ENCODE measurements at places on chromosomes 13 and 19.
A peak's percentile ranks its signal among the peaks of the same experiment; 100 is the strongest.

GRCh38 chr13:20550799-20551198 lies 16.2 kb upstream of the IFT88 start:
- no peak for DNase-seq

- DNase-seq: no peak
Measured at GRCh38 chr19:5039642-5040543, 71.0 kb downstream of the KDM4B start.

GRCh38 chr13:75770592-75771011 lies 134.5 kb downstream of the LMO7 start:
- no peak for DNase-seq

DNA sequence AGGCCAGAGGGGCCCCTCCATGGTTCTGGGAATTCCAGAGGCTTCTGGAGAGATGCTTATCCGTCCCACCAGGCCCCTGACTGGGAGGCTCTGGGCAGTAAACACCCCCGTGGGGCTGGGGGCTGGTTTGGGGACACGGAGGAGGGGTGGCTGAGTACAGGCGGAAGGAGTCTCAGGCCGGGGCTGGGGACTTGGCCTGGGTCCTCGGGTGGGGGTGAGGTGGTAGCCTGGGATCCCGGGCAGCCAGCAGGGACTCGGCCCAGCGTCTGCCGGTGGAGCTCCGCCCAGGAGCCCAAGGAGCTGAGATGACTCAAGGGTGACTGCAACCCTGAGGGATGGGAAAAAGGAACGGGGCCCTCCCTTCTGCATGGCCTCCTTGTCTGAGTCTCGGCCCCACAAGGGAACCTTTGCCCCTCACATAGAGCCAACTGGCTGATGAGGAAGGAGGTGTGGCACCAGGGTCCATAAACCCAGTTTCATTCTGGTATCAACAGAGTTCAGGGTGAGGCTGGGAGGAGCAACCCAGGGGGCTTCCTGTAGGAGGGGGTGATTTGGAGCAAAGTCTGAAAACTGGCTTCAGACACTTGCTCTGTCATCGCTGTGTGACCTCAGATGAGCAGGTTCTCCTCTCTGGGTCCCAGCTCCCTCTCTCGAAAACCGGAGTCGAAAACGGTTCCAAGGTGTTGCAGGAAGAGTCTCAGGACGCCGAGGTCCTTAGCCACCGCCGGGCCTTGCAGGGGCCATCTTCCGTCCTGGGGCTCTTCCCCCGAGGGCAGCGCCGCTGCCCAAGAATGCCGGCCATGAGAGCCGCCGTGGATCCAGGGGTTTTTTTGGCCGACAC lies 809 bp downstream of the MISP start:
- DNase-seq: no peak

DNA sequence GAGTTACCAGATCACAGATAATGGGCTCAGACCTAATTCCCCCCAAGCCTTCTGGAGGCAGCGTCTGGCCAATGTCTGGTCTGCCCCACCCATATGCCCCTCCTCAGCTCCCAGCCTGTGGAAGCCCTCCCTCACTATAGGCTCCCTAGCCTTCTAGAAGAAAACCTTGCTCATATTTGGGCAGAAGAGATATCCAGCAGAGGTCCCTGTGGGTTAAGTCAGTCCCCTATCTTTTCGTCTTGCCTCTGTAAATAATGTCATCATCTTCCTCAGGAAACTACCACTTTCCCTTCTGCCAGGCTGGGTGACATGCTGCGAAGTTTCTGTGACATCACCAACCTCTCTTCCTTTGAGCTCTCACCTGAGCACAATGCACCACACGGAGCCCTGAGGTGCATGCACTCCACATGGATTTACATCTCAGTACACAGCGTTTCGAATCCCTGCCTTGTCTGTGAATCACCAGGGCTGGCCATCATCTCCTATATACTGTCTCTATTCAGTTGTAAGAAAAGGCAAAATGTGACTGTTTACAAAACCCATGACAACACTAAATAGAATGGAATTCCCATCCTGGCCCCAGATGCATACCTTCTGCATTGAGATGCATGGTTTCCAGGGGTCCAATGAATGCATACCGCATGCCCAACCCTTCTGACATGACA lies 112.8 kb downstream of the CRYL1 start:
- DNase-seq: no peak

DNA sequence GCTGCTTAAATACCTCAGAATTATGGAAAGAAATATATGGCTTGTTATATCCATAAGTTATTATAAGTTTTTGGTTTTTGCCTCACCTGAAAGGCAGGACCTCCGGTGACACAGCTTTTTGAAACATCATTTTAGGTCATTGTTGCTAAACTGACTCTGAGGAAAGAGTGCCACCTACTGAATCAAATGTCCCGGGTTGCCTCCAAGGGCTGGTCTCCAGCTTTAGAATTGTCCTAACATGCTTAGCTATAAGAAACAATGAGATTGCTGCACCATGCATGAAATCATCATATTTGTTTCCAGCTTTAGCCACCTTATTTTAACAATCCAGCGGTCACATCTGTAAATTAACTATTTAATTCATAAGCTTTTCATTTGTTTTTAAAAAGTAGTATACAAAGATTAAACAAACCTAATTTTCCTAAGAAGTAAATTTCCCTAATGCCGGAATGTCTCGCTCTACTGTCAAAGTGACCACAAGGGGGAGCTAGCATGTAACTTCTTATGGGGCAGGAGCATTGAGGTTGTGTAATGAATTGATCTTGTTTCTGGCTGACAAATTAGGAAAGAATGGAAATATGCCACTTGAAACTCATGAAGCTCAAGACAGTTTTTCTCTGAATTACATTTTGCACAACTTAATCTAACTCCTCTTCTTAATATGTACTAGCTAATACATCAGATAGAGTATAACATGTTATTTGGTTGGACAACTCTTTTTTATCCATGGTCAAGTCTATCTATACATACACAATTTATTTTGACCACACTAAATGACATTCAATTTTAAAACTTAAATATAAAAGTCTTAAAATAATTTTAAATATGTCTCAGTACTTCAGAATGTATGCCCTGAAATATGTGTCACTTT lies 6.7 kb upstream of the PCDH17 start:
- no peak for DNase-seq

GRCh38 chr13:21608961-21609360 lies 5.0 kb upstream of the MICU2 start:
- no peak for DNase-seq

- no peak for DNase-seq
Measured at GRCh38 chr19:33904681-33905080, 108.0 kb downstream of the KCTD15 start.

- peak; percentile 69 for DNase-seq
Measured at GRCh38 chr19:35266520-35267352, 2.0 kb upstream of the USF2 start.

DNA sequence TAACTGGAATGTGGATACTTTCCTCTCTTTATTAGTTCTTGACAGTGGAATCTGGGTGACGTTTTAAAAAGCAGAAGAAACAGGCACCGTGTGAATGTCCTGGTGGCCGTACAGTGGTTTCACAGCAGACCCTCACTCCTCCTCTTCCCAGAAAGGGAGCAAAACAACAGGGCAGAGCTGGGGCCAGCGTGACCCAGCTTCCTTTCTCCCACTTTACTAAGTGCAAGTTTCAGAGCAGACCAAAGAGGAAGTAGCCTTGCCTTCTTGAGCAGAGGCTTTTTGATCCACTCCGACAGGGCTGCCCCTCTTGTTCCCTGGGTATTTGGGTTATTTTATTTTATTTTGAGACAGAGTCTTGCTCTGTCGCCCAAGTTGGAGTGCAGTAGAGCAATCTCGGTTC lies 19.6 kb upstream of the C19orf33 start:
- peak; percentile 61 for DNase-seq

- DNase-seq: no peak
Measured at GRCh38 chr13:42381165-42381425, 109.1 kb downstream of the AKAP11 start.

DNA sequence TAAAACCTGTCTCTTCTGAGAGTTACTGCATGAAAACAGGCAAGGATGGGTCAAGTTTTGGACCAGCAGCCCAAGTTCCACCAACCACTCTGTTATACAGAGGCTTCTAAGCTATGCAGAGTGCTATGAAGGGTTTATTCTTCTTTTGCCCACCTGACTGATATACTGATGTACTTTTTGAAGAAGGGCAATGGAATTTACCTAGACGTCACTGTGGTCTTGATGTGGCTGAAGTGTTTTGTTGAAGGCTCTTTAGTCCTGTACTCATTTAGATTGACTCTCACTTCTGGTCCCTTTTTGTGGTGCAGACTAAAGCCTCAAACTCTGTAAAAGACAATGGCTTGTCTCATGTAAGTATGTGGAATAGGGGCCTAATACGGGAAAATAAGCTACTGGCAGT lies 92.0 kb downstream of the DGKH start:
- no peak for DNase-seq

GRCh38 chr13:50389726-50390125 lies 374.5 kb downstream of the KCNRG start:
- DNase-seq: no peak

GRCh38 chr13:108188260-108188659 lies 27.1 kb downstream of the LIG4 start:
- no peak for DNase-seq

GRCh38 chr13:93338906-93339305 lies 112.3 kb downstream of the GPC6 start:
- no peak for DNase-seq

- DNase-seq: no peak
Measured at GRCh38 chr13:75366380-75367280, 115.3 kb downstream of the TBC1D4 start.

- no peak for DNase-seq
Measured at GRCh38 chr13:40992678-40993518, 26.2 kb downstream of the ELF1 start.

- no peak for DNase-seq
Measured at GRCh38 chr19:44111910-44112463, 1.2 kb upstream of the ZNF225 start.

GRCh38 chr19:49999371-50000010 lies 25.7 kb downstream of the VRK3 start:
- no peak for DNase-seq

- DNase-seq: no peak
Measured at GRCh38 chr19:33055718-33056117, 9.0 kb downstream of the RHPN2 start.

GRCh38 chr19:50358483-50359327 lies 6.7 kb downstream of the NAPSA start:
- peak; percentile 85 for DNase-seq

DNA sequence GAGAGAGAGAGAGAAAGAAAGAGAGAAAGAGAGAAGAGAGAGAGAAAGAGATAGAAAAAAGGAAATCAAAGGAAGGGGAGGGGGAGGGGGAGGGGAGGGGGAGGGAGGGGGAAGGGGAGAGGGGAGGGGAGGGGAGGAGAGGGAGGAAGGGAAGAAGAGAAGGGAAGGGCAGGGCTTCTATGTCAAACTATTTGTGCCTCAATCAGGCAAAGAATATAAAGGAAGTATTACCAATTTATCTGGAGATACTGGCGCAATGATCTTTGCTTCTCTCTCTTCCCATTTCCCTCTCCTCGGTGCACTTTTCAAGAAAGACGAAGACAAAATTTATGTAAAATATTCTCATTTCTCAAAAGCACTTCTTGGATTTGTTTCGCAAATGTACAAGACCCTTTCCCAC lies 9.3 kb upstream of the INSR start:
- no peak for DNase-seq

- no peak for DNase-seq
Measured at GRCh38 chr19:50287331-50287730, 41.8 kb downstream of the KCNC3 start.

- peak; percentile 62 for DNase-seq
Measured at GRCh38 chr19:51124729-51125128, at the start of gene SIGLEC9. Gene SIGLEC9, plus strand, starts transcription at chr19:51124906. Its CDS starts 69 bp downstream, at chr19:51124975.

- DNase-seq: no peak
Measured at GRCh38 chr13:29513002-29513980, 82.2 kb downstream of the SLC7A1 start.

DNA sequence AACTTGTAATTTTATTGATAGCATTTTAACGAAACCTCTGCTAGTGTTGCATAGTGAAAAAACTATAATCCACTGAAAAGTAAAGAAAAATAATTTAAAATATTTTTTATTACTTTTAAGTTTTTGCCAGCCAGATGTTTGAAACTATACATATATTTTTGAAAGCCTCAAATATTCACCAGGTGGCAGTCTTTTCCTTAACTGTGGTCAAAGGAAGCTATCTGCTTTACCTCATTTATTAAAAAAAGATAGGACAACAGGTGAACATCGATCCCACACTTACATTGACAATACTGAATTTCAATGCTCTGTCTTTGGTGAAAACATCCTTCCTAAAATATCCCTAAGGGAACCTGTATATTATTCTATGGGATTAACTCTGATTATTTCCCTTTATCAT lies 100.5 kb downstream of the TRPC4 start:
- no peak for DNase-seq

GRCh38 chr19:2123682-2124387 lies 27.1 kb downstream of the IZUMO4 start:
- DNase-seq: no peak

DNA sequence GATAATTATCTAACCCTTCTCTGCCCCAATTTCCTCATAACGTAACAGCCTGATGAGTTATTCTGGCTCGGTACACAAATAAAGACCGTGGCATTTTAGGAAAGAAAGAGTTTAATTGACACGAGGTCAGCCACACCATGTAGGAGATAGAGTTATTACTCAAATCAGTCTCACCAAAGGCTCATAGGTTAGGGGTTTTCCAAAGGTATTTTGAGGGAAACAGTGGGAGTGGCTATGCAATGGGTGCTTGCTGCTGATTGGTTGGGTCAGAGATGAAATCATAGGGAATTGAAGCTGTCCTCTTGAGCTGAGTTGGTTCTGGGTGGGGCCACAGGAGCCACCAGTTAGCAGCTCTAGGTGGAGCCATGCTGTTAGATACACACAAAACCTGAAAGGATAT lies 137.5 kb downstream of the FREM2 start:
- DNase-seq: no peak

DNA sequence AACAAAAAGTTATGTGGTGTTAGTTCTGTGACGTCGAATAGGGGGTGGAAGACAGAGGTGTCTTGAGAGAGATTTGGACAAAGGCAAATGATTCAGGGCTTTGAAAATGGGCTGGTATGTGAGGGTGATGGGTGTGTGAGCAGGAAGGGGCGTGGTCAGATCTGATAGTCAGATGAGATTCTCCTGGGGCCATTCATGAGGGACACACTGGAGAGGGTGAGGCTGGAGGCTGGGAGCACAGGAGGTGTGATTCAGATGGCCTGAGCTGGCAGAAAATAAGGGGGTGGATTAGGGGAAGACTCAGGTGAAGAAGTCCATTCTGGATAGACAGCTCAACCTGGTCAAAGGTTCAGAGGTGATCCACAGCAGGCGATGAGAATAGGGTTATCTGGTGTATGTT lies 28.0 kb downstream of the CYP4F22 start:
- no peak for DNase-seq
